ENCODE measurements at places on chromosomes 5 and 9.

DNA sequence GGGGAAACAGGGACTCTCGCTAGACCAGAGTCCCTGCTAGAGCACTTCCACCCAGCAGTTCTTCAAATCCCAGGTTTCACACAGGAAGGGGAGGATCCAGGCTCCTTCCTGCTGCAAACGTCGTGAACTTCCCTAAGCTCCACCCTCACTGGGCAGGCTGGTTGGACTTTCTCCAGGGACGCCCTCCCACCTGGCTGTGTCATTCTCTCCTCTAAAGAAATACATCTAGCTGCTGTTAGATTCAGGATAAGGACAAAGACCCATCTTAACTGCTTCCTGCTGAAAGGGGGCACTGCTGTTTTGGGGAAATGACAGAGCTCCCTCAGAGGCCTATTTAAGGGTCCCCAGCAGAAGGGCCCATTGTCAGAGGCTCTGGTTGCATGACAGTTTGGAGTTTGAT, 230.7 kb downstream of the SEMA6A start:
- DNase-seq = no peak

DNA sequence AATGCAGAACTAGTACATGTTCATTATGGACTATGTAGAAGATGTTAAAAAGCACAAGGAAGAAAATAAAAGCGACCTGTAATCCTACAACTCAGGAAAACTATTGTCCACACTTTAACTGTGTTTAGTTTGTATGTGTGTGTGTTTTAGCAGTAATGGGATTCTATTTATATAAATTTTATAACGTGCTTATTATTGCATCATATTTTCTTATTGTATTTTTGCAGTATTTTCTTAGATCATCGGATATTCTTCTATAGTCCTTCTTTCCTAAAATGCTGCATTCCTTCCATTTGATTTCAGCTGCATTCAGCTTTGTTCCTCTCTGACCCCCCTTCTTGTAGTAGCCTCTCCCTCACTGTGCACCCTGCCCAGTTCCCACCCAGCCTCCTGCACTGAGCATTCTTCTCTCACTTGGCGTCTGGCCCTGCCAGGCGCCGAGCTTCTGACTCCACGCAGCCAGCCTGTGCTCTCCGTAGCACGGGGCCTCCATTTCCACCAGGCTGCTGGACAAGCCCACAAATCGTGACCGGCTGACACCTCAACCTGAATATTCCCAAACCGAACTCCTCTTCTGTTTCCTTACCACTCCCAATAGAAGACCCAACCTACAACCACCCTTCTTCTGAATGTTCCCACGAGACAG, 39.9 kb downstream of the MVB12B start:
- DNase-seq = no peak

- DNase-seq = peak; percentile 29
Measured at GRCh38 chr5:322942-323879, 1.7 kb downstream of the AHRR start.

- no peak for DNase-seq
Measured at GRCh38 chr9:1979741-1980367, 35.3 kb upstream of the SMARCA2 start.

DNA sequence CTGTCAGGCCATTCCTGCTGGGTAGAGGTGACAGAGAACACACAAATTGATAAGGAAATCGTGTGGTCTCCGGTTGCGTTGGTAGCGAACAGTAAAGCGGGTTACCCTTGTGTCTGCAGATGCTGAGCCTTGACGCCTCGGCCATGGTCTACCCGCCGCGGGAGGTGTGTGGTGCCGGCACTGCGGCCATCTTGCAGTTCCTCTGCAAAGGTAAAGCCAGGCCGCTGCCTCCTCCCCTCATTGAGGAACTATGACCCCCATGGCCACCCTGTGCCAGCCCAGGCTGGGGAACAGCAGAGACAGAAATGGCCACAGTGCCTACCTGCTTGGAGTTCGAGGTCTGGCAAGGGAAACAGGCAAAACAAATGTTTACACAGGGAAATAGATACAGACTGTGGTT, 16.3 kb downstream of the LRSAM1 start:
- DNase-seq = no peak

DNA sequence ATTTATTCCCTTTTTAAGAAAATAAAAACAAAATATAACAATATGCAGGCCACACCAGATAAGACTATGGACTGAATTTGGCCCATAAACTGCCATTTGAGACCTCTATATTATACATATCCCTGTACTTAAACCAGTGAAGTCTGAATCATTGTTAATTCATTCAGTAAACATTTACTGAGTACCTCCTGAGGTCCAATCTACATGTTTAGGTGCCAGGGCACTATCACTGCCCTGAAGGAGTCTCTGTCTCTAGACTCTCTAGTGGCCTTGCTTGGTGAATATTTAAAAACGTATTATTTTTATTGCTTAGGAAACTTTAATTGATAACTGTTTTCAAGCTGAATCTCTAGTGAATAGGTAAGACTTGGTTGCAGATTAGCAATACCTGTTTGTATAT, 74.7 kb upstream of the ELL2 start:
- DNase-seq = no peak

DNA sequence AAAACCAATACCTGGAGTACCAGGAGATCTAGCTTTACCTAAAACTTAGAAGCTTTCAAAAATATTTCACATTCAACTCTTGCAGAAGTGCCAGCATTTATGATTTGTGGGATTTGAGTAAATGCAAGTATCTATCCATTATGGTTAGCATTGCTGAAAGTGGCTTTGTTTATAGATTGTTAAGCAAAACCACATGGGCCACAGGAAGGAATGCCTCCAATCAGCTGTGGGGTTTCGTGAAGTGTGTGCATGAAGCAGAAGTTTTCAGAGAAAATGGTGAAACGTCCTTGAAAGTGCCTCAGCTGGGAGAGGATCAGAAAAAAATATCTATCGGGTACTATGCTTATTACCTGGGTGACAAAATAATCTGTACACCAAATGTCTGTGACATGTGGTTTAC, 4.2 kb downstream of the LECT2 start:
- DNase-seq = no peak

DNA sequence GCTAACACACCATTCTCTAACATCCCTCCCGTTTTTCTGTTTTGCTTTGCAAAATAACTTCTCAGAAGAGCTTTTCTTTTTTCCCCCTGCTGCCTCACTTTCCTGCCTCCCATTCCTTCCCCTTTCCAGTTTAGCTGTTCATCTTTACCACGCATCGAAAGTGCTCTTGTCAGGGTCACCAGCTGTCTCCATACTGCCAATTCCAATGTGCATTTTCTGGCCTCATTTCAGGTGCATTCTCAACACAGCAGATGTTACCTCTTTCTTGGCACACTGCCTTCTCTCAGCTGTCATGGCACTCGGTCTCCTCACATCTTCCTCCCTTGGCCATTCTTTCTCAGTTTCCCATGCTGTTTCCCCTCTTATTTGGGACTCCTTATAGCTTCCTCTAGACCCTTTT, 9.5 kb downstream of the ARSK start:
- no peak for DNase-seq

DNA sequence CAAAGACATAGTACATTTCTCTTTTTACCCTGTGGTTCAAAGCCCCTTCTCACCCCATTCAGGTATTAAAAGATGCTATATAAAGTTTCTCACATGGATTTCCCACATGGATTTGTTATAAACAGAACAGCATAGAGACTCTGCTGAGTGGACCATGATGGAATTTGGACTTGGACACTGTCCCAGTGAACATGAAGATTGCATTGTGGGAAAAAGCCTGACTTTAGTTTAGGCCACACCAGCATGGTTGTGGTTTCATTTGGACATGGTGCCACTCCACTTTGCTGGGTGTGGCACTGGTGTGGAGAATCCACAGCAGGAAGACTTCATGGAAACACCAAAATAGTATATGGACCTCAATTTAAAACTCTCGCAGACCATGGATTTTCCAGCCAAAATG, 124.6 kb downstream of the ARHGAP26 start:
- DNase-seq = no peak

GRCh38 chr5:168809218-168809617, 230.1 kb upstream of the PANK3 start:
- no peak for DNase-seq

GRCh38 chr5:1550287-1551076, 26.7 kb upstream of the LPCAT1 start:
- DNase-seq = no peak

DNA sequence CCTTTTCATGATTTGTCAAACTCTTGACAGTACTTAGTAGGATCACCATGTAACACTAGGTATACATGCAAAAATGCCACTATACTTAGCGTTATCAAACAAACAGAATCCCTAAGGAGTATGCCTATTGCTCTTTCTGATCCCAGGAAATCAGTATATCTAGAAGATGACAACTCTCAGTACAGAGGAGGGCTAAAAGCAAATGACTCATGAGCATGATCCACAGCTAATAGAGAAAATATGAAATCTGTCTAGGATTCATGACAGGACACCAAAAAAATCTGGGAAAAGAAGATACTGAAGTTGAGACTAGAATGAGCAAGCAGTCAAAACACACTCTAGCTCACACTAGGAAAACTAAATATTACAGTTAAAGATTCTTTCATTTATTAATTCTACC, 89.2 kb downstream of the RAPGEF6 start:
- no peak for DNase-seq

- DNase-seq = no peak
Measured at GRCh38 chr9:89008744-89009545, 17.7 kb downstream of the S1PR3 start.

DNA sequence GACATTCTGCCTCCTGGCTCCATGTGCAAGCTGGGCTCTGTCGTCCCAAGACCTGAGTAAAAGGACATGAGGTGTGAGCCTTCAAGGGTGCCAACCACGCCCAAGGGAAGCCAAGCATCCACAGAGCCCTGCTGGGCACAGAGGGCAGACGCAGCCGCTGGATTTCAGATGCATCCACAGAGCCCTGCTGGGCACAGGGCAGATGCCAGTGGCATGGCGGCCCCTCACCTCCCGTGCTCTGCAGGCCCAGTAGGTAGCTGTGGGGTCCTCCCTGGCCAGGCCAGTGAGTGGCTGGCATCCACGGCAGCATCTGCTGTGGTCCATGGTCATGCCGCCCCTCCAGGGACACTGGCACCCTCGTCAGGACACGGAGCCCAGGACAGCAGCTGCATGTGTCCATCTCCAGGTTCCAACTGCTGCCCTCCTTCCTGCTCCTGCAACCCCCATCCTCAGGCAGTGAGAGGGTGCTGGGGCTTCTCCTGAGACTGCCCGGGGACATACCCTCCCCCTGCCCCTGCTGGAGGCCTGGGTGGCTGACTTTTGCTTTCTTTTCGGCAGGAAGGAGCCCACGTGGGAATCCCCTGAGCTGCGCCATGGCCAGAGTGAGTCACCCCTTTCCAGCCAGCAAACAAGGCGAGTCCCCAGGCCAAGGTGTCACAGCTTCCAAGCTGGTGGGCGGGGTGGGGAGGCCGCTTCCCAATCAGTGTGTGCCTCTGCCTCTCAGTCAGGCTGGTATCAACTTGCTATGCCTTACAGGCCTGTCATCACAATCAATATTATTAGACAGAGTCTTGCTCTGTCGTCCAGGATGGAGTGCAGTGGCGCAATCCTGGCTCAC, 4.0 kb upstream of the TRAF2 start:
- DNase-seq = peak; percentile 87

GRCh38 chr9:114272739-114273431, 50.0 kb upstream of the ORM1 start:
- no peak for DNase-seq

GRCh38 chr5:133334796-133335639, 277.3 kb downstream of the FSTL4 start:
- no peak for DNase-seq

- DNase-seq = no peak
Measured at GRCh38 chr9:76444322-76444929, 14.6 kb upstream of the GCNT1 start.

GRCh38 chr5:21711866-21712758, 1141.0 kb downstream of the CDH12 start:
- DNase-seq = no peak

- DNase-seq = peak; percentile 66
Measured at GRCh38 chr5:14581891-14582796, 552 bp downstream of the OTULINL start.

DNA sequence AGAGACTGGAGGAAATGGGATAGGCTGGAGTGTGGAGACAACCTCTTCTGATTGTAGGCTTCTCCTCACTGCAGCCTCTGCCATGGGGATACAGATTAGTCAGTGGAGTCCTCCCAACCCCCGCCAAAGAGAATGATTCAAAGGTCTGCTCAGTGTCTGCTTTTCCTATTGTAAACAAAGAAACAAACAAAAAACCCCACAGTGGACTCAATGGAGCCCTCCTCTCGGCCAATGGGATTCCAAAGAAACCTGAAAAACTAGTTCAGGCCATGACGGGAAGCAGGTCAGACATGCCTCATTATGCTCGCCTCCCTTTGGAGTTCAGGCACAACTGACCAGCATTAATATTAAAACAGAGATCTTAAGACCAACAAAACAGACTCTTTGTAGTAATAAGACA, 85.8 kb downstream of the SEC61B start:
- no peak for DNase-seq

DNA sequence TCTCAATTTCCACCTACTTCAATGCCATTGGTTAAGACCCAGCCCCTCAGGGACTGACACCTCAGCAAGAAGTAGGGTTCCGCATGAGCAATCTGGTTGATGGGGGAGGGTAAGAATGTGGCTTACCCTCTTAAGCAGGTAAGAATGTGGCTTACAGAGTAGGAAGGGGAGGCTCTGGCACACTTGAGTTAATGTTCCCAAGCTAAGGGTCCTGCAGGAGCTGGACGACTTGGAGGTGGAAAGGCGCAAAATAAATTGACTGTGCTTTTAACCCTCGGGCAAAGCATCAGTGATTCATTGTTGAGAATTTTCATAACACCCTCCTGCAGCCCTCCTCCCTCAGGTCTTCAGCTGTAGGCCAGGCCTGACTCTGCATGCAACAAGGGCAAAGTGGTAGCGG, 24.9 kb upstream of the ADRA1B start:
- DNase-seq = no peak

DNA sequence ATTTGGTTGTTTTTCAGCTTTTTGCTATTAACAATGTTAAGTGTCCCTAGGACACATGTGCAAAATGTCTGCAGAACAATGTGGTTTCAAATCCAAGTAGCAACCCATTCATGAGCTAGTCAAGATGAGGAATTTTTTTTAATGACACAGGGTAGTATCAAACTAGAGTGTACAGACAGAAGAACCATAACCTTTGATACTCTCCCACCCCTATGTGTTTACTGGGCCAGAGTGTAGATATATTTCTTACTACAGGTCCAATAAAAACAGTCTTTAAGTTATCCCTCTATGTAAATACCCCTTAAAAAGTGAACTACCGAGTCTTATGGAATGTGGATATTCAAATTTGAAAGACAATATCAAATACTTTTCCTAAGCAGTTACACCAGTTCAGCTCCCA, 45.6 kb downstream of the AUH start:
- DNase-seq = no peak

GRCh38 chr9:128405780-128406171, 14.9 kb upstream of the CERCAM start:
- DNase-seq = no peak

- no peak for DNase-seq
Measured at GRCh38 chr5:112142769-112143270, 276.3 kb downstream of the EPB41L4A start.

GRCh38 chr5:103476811-103477210, 85.8 kb downstream of the NUDT12 start:
- no peak for DNase-seq

GRCh38 chr5:5492087-5492933, 69.8 kb downstream of the ICE1 start:
- DNase-seq = peak; percentile 76

- DNase-seq = no peak
Measured at GRCh38 chr5:103918668-103919367, 356.2 kb upstream of the NUDT12 start.

GRCh38 chr9:133580419-133580738, 28.8 kb downstream of the FAM163B start:
- DNase-seq = no peak

GRCh38 chr5:61159070-61159469, 3.2 kb downstream of the SMIM15 start:
- no peak for DNase-seq

- DNase-seq = no peak
Measured at GRCh38 chr9:130212543-130213297, 40.5 kb downstream of the NCS1 start.

All from GM20000 (cell line).